ENCODE measurements at places on chromosomes 1 and 21. TPM values are rescaled to one million over a fixed set of nuclear protein-coding genes. Genes with fewer than 3 reads are reported as not detected.

The KCNQ4 gene
- total RNA-seq, result 2.2 TPM

The RGS4 gene
- 1.9 TPM for total RNA-seq

The KRTAP20-3 gene
- total RNA-seq, result not detected

The CELA3A gene
- 2.9 TPM for total RNA-seq
